Stimulated activated CD8-positive, alpha-beta memory T cell treated with anti-CD3 and anti-CD28 coated beads, Interleukin-7, amount 100 ng/mL, for 48 hours (primary cell): ENCODE measurements at places on chromosomes 7 and 10.

- no peak for DNase-seq
These were observed 117.8 kb upstream of the INSYN2A start for GRCh38 chr10:127313996-127314700.

- no peak for DNase-seq
These were observed 19.6 kb downstream of the CEP55 start for GRCh38 chr10:93516006-93516380.

GRCh38 chr10:43214071-43214955 lies 52.6 kb downstream of the RASGEF1A start:
- DNase-seq, result no peak

GRCh38 chr7:81445462-81445861 lies 324.4 kb downstream of the HGF start:
- DNase-seq, result no peak
